ENCODE measurements at places on chromosomes 7 and 10. TPM values are rescaled to one million over a fixed set of nuclear protein-coding genes. Genes with fewer than 3 reads are reported as not detected.

DNA sequence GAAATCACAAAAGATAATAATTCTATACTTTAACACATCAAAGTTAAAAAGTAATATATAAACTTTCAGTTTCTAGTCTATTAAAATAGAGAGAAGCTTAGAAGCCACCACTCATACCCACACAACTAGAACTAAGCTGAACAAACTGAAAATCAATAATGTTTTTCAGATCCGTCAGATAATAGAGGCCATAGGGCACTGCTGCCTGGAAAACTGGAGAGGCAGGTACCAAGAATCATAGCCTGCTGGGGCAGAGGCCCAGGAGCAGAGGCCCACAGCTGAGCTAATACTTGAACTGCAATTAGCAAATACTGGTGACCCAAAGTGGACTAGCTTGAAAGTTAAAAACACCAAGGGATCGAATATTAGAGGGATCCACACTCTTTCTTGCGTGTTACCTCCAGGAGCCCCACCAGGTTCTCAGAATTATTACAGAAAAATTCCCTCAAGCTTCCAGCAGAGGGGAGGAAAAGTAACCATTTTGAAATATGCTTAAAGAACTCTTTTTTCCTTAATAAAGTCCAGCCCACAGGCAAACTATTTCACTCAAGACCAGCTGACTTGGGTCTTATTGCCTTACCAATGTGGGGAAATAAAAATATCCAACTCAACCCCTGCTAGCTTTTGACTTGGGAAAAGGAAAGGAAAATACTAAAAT is 774.1 kb upstream of the IGFBP3 start:
- DNase-seq, result no peak

DNA sequence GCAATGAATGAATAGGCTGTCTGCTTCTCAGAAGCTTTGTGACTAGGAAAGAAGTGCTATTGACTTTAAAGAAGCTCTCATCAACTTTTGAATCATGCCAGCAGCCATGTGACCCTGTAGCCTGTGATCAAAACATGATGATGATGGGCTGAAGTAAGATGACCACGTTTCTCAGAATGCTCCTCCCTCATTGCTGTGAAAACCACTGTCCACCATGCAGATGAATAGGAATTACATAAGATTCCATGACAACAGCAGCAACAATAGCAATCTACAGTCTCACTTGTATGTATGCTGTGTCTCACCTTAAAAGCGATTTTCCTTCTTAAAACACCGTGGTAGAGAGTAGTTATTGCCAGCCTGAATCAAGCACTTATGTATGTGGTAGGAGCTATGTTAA is 228.4 kb downstream of the TRIL start:
- no peak for DNase-seq

Gene PRXL2A
- total RNA-seq, result 16.4 TPM

DNA sequence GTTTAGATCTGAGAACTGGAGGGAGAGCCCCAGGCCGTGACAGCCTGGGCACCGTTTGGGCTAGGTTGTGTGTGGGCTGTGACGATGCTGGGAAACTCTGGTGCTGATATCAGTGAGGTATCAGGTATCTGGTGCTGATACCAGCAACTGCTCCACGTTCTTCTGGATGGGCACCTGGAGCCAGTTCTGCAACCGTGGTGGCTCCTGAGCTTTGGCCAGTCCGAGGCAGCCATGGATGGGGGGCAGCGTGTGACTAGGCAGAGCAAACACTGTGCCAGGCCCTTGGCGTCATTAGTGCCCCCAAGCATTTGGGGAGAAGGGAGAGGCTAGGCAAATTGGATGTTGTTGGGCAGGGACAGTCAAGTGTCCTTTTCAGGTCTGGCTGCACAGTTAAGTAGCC is 57.9 kb downstream of the ZNF467 start:
- DNase-seq, result no peak

GRCh38 chr7:135786911-135787310 is 38.3 kb upstream of the FAM180A start:
- DNase-seq, result no peak

DNA sequence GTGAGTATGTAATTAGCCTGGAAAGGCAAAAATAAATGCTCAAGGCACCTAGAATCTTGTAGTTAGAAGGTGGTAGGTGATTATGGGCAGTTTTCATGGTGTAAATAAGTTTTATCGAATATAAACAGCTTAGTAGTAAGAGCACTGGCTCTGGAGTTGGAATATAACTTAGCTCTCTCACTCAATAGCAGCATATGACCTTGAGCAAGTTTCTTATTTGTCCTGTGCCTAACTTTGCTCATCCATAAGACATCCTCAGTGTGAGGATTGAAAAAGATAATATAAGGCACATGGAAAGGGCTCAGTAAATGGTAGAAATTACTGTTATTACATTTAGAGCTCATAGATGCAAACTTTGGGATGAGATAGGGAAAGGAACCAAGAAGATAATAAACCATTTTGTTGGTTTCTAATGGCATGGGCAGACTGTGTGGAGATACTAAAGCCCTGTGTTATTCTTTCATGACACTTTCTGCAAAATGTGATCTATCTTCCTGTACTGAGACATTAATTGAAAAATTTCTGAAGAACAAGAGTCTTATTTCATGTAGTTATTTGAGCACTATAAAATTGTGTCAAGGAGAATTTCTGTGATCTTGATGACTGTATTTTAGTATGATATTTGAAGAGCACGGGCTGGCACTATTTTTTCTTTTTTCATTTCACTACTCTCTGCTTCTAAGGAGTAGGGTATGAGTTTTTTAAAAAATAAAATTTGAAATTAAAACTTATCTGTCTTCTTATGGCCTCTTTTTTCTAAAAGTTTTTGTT is 3.1 kb downstream of the SLK start:
- DNase-seq, result no peak

- no peak for DNase-seq
These were observed 27.1 kb upstream of the CD36 start for GRCh38 chr7:80611353-80611752.

DNA sequence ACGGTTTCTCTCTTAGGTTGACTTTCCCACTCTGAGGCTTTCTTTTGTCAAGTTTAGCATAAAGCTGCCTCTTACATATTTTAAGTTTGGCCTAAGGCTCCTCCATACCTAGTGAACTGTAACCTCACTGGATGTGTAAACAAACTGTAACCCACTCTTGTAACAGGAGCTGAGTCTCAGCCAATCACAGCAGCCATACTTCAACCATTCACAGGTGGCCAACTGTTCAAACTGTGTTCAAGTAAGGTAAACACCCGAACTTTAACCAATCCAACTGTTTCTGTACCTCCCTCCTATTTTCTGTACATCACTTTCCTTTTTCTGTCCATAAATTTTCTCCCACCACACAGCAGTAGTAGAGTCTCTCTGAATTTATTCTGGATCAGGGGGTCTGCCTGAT is 7.7 kb upstream of the NRBF2 start:
- DNase-seq, result no peak

Data from activated CD4-positive, alpha-beta T cell treated with anti-CD3 and anti-CD28 coated beads, Interleukin-2, amount 10 ng/mL, durations not matched to agents 24 days and 14 days (primary cell).